ENCODE measurements at places on chromosomes 6 and 20.

DNA sequence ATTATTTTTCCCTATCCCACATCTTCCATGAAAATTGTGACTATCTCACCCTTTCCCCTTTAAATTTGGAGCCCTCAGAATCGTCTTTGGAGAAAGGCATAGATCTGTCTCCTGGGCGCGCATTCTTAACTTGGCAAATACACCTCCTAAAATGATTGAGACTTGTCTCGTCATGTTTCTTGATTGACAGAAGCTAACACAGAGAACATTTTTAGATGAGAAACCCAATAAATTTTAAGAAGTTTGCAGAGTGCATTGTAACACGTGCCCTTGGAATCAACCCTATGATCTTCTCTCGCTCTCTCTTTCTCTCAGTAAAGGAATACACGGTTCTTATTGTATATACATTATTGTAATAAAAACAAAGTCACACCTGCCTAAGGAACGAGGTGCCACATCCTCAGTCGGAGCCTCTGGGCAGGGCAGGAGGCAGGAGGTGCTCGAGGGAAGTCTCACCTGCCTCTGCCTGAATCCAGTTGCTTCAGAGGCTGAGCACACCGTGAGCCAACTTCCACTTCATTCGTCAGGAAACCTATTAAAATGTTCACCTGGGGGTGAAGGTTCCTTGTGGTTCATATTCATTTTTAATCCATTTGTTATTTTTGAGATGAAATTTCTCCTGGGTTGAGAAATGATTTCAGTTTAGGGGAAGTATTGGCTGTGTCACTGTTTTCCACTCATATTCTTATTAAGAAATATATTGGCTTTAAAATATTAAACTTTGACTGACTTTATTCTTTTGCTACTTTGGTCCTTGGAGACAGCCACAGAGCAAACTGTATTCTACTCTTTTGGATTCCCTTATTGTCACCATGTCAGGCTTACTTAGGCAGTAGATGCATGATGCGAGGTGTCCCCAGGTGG lies 90.5 kb upstream of the THBS2 start:
- DNase-seq, result no peak

DNA sequence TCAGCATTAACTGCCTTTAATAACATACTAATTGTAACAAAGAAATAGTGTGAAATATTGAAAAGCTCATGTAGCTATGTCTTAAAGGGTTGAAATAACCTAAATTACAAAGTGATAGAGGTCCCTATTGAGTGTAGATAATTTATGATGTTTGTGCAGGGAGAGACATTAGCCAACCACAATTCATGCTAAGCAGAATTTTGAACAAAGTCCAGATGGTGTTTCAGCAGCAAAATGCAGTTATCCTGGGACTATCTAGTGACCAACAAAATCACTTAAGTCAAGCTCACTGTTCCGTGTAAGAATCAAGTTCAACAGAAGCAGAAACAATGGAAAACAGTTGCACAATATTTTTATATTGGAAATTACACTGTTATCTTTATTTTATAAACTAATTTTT lies 218.5 kb downstream of the SIM1 start:
- DNase-seq, result peak; percentile 10

- DNase-seq, result no peak
Observed at GRCh38 chr6:89208551-89208950, 8.6 kb downstream of the GABRR1 start.

DNA sequence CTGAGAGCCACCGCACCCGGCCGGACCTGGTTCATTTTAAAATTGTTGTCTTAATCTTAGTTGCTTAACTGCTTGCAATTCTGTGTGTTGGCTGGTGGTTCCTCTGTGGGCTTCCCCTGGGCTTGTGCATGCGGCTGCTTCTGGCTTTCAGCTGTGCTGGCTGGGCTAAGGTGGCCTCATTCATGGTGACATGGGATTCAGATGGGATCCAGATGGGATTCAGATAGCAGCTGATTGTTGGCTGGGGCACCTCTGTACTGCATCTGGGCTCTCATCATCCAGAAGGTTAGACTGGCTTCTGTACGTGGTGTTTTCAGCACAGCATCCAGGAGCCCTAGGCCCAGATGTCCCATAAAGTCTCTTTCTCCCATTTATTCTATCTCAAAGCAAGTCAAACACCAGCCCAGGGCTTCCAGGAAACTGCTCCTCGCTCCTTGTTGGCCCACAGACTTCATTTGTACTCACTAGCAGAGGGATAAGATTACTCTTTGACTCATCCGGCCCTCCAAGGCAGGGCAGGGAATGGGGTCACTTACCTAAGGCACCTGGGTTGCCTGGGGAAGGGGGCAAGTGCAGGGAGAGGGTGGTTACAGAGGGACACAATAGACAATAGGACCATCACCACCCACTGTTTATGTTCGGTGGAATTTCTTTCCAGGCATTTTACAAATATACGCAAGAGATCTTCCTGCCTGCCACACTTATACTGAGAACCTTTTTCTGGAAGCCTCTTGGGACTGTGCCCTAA lies 10.2 kb upstream of the PEDS1 start:
- no peak for DNase-seq

- no peak for DNase-seq
Observed at GRCh38 chr6:30826961-30827342, 57.4 kb upstream of the DDR1 start.

- no peak for DNase-seq
Observed at GRCh38 chr6:23280437-23280836, 711.1 kb downstream of the HDGFL1 start.

DNA sequence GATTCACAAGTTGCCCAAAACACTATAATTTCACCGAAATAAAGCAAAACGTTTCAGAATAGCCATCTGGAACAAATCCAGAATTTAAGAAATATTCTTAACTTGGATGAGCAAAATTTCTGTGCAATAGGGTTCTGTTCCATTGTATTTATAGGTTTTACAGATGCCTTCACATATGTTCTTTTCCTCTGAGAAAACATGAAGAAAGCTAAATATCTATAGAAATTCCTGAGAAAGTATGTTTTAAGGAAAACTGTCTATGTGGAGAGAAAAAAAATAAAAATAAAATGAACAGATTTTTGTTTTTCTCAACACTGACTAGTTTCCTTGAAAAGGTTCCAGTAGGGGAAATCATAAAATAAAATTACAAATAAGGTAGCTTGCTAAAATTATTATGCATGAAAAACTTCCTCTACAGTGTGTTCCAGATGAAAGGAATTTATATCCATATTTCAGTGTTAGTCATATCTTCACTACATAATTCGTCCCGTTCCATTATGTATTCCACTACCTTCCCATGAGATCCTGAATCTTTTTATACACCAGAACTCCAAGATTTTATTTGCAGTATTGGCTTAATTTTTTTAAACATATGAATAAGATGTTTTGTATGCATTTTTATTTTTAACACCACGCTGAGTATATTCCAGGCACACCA lies 42.4 kb upstream of the TMX4 start:
- no peak for DNase-seq

DNA sequence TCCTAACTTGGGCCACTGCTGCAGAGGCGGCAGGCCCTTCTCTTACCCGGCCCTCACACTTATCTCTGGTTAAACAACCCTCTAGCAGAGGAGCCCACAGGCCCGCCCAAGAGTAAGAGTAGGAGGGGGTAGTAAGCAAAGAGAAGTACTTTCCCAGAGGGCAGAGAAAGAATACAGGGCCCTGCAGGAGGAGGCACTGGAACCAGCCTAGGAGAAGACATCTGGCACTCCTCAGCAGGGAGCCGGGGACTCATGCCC lies 10.1 kb downstream of the MTCH1 start:
- no peak for DNase-seq

DNA sequence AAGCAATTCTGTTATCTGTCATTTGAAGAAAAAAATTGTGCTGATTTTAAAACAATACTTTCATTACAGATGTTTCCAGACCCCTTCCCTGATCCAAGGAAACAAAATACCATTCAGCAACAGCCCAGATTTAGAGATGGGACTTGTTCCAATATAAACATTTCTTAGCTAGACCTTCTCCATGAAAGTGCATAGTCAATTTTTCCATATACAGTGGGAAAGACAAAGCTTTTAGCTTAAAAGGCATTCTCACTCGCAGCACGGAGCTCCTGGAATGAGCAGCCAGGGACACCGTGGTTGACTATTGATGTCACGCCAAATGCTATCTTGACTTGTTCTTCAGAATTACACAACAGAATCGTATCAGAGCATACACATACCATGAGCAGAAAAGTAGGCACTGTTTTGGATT lies 21.5 kb downstream of the LAMA4 start:
- DNase-seq, result no peak

- DNase-seq, result no peak
Observed at GRCh38 chr6:26327450-26328264, 37.3 kb upstream of the BTN3A2 start.

GRCh38 chr6:111805511-111806164 lies 67.6 kb downstream of the FYN start:
- peak; percentile 4 for DNase-seq

DNA sequence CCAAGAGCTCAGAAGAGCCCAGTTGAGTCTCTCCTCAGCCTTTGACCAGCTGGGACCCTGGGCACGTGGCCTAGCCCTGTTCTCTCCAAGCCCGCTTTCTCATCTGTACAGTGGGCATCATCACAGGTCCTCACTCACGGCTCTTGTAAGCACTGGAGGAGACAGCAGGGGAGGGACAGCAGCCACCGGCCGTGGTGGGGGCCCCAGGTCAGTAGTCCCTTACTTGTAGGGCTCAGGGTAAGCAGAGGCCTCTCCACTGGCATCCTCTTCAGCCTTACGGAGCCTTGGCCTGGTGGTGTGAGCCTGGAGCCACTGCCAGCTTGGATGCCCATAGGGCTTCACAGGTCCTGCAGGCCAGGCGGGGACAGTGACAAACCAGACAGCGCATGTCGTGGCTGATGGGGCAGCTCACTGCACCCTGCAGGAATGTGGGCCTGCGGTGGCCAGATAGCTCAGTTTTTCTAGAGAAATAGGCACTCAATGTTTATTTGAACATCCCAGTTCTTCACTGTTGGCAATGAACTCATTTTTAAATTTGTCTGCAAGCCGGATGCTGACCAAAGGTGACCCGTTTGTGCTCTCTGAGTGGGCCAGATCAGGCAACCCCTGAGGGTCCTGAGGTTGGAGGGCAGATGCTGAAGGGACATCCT lies 65.1 kb downstream of the ADNP start:
- no peak for DNase-seq

DNA sequence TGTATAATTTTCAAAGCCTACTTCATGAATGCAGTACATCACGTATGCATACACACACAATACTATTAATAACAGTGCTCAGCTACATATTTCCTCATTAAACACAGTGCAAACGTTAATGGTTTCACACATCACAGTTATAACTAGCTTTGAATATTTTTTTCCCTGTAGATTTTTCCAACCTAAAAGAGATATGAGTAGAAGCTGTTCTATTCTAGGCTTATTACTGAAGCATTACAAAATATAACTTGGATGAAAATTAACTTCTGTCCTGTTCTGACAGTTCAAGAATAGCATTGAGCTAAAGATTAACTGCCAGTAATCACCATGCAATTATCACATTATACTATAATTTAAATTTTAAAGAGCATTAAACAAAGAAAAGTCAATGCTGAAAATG lies 6.2 kb downstream of the LMBRD1 start:
- DNase-seq, result no peak

DNA sequence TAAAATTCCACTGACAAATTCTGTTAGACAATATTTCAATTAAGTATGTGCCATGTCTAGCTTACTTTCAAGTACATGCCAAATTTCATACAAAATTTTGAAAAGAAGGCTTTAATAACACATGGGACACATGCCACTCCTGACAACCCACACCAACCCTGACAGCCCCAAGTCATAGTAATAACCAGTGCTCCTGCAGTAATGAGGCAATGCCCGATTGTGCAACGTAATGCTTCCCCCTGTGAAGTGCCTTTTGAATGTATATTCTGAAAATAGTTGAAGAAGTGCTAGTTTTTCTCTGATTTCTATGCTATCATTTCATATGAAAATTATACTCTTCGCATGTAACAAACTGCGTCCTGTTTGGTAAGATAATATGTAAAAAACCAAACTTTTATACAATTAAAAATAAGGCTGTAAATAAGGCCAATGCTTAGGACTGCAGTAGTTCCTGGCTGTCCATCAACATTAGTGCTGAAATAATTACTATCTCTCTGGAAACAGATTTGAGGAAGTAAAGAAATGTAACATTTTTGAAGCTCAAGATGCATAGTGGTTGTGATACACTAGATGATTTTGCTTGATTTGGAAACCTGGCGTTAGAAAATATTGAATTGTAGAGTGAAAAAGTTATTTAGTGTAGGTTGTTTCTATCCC lies 125.8 kb upstream of the BCLAF1 start:
- no peak for DNase-seq

GRCh38 chr20:4136078-4136966 lies 121.0 kb upstream of the RNF24 start:
- DNase-seq, result no peak

GRCh38 chr6:77461796-77462195 lies 1.5 kb downstream of the HTR1B start:
- DNase-seq, result no peak

DNA sequence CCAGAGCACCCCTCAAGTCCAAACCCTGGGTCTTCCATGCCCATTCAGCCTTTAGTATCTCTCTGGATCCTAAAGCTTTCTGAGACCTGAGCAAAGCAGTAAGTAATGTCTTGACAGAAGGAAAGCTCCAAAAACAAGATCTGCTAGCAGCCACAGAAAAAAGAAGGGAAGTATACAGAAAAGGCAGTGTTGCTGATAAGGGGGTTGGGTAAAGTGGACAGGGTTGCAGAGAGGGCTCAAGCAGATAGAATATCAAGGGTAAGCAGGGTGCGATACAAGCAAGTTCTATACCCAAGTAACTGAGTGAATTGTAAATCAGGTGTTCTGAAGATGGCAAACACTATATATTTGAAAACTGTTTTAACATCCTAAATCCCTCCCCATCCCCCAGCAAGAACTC lies 113.4 kb upstream of the CARMIL1 start:
- no peak for DNase-seq

DNA sequence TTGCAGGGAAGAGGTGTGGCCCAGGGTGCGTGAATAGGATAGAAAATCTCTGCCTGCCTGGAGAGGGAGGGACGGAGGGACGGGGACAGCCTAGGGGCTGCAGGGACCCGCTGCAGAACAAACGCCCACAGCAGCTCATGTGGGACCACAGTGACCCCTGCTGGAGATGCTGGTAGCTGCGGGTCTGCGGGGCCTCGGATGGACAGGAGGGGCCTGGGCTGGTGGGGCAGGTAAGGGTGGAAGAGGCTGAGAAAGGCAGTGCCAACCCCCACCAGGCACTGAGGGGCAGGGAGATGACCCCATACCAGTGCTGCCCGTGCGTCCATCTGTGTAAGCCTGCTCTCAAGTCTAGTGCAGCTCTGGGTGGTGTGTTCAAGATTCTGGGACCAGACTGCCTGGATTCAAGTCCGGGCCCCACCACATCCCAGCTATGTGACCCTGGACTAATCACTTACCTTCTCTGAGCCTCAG lies 39.4 kb downstream of the KIAA1755 start:
- DNase-seq, result peak; percentile 60

DNA sequence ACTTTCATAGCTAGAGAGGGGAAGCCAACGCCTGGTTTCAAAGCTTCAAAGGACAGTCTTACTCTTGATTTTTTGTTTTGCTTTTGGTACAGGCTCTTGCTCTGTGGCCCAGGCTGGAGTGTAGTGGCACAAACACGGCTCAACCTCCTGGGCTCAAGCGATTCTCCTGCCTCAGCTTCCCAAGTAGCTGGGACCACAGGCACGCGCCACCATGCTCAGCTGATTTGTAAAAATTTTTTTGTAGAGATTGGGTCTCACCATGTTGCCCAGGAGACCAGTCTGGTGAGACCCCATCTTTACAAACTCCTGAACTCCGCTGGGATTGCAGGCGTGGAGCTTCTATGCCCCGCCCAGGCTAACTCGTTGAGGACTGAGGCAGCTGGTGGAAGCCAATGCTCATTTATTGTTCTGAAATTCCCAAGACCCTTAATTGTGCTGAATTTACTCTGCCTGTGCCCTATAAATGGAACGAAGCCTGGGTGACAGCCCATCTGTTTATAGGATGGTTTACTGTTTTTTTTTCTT lies 18.0 kb downstream of the SRSF3 start:
- DNase-seq, result no peak
